ENCODE measurements at places on chromosomes 12 and 14.

DNA sequence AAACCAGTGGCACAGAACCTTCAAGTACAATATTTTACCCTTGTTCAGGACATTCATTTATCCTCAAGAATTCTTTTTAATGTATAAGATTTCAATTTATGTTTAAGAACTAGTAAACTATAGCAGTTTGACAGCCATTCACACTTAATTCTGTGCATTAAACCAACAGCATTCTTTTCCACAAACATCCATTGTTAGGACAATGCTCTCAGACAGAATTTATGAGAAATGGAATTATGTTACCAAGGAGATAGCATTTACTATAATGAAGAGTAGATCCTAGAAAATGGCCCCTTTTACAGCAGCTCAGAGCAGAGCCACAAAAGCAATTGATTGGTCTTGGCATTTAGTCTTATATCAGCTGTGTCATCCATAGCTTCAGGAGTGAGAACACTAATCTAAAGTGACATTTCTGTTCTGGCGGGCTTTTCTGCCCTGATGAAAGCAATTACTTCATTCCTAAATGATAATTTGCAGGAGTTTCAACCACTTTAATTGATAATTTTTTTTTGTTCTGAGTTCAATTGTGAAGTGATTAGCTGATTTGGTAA is 268.9 kb downstream of the NPAS3 start:
- DNase-seq: no peak

GRCh38 chr12:90631591-90632212 is 323.3 kb downstream of the CCER1 start:
- DNase-seq: no peak

DNA sequence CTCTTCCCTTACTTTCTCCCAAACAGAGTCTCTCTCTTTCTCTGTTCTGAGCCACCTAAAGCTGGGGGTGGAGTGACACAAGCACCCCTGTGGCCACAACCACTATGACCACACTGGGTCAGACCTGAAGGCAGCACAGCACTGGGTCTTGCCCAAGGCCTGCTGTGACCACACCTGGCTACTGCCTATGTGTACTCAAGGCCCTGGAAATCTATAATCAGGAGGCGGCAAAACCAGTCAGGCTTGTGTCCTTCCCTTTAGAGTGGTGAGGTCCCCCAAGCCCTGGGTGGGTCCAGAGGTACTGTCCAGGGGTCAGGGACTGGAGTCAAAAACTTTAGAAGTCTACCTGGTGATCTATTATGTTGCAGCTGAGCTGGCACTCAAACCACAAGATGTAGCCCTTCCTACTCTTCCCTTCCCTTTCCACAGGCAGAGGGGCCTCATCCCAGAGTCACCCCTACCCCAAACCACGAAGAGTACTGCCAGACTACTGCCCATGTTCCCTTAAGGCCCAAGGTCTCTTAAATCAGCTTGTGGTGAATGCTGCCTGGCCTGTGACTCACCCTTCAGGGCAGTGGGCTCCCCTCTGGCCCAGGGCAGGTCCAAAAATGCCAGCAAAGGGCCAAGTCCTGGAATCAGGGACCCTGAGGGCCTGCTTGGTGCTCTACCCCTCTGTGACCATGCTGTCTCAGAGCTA is 179.8 kb upstream of the DYRK2 start:
- DNase-seq: no peak

- DNase-seq: no peak
Observed at GRCh38 chr14:77864085-77864484, 64.2 kb downstream of the ADCK1 start.

- no peak for DNase-seq
Observed at GRCh38 chr14:31357279-31357678, 63.1 kb downstream of the HEATR5A start.

DNA sequence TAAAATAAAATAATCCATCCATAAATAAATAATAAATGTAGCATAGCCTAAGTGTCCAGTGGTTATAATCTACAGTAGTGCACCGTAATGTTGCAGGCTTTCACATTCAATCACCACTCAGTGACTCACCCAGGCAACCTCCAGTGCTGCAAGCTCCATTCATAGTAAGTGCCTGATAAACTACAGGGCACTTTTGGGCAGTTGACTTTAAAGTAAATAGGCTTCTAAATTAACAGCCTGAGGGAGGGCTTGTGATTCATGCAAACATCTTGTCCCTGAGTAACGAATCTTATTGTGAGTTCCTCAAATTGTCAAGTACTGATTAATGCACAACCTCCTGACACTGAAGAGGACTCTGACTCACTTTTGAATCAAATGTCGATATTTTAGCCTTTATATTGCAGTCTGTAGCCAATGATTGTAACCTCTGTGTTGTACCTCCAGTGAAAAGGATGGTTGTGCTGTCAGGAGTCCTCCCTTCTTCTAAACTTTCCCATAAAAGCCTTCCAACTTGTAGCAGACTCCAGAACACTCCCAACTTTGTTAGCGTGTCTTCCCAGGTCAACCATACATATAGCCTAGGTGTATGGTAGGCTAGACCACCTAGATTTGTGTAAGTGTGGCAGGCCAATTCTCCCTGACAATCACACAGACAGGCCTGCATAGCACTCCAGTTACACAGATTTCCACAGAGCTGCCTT is 55.0 kb upstream of the BICD1 start:
- DNase-seq: no peak

DNA sequence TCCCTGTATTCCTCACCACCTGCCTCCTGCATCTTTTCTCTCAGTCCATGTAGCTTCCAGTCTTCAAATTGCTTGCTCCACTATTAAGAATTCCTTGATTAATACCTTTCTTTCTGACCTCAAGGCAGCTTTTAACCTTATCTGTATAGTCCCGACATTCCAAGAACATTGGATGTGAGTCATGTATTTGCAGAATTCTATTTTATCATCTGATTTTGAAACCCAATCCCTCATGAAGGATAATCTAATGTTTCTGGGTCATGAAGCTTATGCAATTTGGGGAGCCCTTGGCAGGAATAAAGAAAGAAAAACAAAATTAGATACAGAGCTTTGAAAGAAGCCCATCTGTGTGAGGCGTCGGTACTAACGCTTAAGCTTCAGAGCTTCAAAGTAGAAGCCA is 63.4 kb upstream of the CCND2 start:
- DNase-seq: no peak

GRCh38 chr12:96810477-96810876 is 96.6 kb upstream of the NEDD1 start:
- no peak for DNase-seq

DNA sequence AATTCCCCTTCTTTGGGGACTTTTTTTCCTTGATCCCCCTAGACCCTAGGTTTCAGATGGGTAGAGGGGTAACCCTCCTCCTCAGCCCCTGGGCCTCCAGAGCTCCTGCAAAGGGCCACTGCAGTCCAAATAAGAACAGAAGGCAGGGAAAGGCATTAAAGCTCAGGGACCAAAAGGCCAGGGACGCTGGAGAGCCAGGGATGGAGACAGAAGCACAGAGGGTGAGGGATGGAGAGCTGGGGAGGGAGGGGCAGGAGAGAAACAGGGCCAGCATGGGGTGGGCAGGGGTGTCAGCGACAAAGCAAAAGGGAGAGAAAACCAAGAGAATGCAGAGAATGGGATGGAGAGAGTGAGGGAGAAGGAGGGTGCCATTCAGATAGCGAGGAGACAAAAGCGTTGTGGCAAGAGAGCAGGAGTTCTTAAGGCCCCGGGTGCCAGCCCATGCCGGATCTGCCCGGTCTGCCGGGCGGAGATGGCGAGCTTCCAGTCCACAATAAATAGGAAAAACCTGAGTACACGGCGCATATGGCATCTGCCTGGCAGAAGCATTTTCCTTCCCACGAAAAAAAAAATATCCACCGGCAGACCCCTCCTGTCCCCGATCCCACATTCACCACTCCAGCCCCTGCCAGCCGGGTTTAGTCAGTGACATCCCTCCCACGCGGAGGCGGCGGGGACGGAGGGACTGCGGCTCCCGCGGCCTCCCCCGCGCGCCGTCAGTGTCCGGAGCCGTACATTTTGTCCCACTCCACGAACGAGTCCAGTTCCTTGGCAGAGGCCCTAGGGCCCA is 28.6 kb downstream of the FIGNL2 start:
- DNase-seq: no peak

DNA sequence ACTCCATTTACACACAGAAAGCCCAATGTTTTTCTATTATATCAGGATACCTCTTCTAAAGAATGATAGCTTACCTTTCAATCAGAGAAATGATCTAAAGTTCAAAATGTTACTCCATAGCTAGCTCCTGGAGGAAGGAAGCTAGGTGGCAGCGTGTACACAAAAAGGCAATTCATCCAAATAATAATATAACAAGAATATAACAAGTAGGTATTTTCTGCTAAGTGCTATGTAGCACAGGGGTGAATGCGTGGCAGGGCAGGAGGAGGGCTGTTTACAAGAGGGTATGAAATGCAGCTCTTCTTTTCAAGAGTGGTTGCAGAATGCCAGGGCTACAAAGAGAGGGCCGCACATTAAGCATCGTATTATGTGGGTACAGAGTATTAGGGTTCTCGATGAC is 663 bp upstream of the SNAPC1 start:
- no peak for DNase-seq

GRCh38 chr12:128069359-128069997 is 197.5 kb upstream of the TMEM132C start:
- no peak for DNase-seq

DNA sequence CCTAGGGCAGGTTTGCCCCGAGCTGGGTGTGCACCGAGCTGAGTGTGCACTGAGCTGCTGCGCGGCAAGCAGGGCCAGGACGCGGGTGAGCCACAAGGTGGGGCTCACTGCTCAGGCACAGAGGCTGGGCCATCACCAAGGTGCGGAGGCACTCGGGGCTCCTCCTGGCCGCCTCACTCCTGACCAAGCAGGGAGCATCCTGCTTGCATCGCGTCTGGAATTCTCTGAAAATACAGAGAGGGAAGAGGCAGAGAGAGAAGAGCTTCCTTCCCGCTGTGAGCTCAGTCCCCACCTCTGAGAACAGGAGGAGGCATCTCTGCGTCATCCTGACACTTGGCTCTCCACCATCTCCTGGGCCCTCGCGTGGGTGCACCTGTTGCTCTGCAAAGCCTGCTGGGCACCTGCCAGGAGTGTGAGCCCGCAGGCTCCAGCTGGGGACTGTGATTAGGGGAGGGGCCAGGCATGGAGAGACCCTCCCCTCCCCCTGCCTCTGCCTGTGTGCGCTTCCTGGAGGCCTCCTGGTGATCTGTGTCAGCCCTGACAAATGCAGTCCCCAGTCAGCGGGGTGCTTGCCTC is 116.3 kb downstream of the GLT1D1 start:
- no peak for DNase-seq

GRCh38 chr14:42190744-42191143 is 584.1 kb downstream of the LRFN5 start:
- no peak for DNase-seq

- no peak for DNase-seq
Observed at GRCh38 chr12:42705863-42706262, 116.3 kb upstream of the PRICKLE1 start.

DNA sequence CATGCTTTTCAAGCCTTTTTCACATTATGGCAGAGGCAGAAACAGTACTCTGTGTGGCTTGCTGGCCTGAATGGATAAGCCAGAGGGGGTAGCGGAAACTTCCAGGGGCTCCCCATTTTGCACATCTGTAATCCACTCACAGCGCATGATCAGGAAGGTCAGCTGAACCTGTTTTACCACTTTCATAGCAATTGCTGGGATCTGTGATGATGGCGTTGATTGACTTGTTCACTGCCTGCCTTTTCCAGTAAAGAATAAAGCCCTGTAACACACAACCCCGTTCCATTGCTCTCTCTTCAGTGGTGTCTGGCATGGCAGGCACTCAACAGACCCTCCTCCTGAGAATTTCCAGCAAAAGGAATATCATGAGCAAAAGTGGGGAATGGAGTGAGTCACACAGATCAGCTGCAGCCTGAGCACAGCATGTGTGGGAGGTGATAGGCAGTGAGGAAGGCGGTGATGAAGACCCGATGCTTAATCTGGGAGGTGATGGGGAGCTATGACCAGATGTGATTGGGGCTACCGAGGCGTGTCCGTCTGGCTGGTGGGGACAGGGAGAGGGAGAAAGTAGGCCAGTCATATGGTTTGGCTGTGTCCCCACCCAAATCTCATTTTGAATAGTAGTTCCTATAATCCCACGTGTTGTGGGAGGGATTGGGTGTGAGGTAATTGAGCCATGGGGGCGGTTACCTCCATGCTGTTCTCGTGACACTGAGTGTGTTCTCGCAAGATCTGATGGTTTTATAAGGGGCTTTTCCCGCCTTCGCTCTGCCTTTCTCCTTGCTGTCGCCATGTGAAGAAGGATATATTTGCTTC is 44.7 kb upstream of the CHST11 start:
- no peak for DNase-seq

- DNase-seq: no peak
Observed at GRCh38 chr12:27859648-27860047, 79.6 kb upstream of the MANSC4 start.

DNA sequence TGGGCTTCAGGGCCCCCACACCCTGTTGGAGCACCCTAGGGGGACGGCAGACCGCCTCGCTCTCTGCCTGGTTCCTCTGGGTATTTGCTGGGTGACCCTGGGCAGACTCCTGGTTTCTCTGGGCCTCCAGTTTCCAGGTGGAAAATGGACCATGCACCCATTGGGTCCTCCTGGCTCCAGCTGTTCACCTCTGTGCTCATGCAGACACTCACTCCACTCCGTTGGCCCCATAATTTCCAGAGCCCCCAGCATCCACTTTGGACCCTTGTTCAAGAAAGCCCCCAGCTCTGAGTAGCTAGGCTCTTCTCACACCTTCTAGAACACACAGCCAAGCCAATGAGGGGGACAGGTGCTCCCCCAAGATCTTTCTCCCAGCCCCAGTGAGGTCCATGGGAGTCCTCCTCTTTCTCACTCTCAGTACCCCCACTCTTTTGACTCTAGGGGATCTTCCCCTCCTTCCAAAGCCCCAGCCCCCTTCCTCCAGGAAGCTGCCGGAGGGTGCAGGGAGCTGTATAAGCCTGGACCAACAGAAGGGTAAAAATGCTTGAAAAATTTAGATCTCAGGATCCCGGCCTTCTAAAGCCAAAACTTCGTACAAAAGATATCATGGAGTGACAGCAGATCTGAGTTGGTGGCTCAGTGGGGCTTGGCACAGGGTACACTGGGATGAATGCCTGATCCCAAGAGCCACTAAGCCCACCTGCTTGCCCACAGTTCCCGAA is 174.8 kb upstream of the RTL1 start:
- no peak for DNase-seq

GRCh38 chr12:13258717-13259119 is 62.2 kb downstream of the EMP1 start:
- DNase-seq: no peak

GRCh38 chr14:104212206-104213095 is 74.1 kb downstream of the KIF26A start:
- DNase-seq: no peak

GRCh38 chr14:52051251-52051650 is 17.6 kb downstream of the NID2 start:
- no peak for DNase-seq

DNA sequence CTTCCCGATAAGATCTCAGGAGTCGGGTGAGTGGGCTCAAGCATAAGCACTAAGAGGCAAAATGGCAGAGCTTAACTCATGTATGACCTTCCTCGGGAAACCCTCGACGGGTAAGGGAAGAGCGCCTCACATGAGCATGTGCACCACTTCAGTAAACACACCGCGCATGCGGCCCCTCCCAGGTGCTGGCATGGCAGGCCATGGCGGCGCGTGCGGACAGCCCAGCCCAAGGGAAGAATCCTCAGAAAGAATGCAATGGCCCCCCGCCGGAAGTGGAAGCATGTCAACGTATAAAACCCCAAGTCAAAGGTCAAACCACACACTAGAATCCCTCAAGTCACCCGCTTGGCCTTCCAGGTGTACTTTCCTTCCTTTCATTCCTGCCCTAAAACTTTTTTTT is 6.6 kb upstream of the TNFAIP2 start:
- no peak for DNase-seq
